ENCODE measurements at places on chromosomes 2 and 18.

DNA sequence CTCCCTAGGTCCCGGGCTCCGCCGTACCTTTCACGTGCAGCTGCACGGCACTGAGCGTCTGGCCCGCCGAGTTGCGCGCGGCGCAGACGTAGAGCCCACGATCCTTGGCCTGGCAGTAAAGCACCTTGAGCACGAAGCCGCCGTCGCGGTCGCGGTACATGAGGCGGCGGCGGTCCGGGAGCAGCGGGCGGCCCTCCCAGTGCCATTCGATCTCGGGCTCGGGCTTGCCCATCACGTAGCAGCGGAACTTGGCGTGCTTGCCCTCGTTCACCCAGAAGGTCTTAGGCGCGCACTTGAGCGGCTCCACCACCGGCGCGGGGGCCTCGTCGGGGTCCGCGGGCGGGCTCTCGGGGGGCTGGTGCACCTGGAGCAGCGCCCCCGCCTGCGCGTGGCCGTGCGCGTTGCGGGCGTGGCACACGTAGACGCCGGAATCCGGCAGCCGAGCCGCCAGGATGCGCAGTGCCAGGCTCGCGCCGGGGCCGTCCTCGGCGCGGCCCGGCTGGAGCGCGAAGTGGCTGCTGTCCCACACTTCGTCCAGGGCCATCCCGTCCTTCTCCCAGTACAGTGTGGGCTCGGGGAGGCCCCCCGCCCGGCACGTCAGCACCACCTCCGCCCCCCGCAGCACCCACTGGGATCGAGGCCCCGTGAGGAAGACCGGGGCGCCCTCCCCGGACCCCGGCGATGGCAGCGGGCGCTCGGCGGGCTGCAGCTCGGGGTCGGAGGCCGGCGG lies 980 bp downstream of the OBSL1 start:
- peak; percentile 84 for DNase-seq

- no peak for DNase-seq
Observed at GRCh38 chr2:12543978-12544558, 172.7 kb upstream of the TRIB2 start.

GRCh38 chr2:70344195-70344594 lies 42.3 kb upstream of the FAM136A start:
- DNase-seq = no peak

- no peak for DNase-seq
Observed at GRCh38 chr2:106336108-106336507, 132.1 kb downstream of the RGPD3 start.

GRCh38 chr2:175435012-175435411 lies 253.5 kb upstream of the ATP5MC3 start:
- DNase-seq = no peak

- DNase-seq = peak; percentile 24
Observed at GRCh38 chr2:173571021-173571821, 216.5 kb downstream of the CDCA7 start.

GRCh38 chr2:109318150-109318948 lies 189.3 kb downstream of the SH3RF3 start:
- DNase-seq = peak; percentile 82

GRCh38 chr2:138846216-138846821 lies 66.1 kb upstream of the NXPH2 start:
- peak; percentile 14 for DNase-seq

- no peak for DNase-seq
Observed at GRCh38 chr2:242015108-242016065, 145.9 kb downstream of the RTP5 start.

All from AG08396 (cell line).